Activated T-helper 17 cell treated with anti-CD3 and anti-CD28 coated beads, Interleukin-2, amount 50 U/mL, for 72 hours (primary cell): ENCODE measurements at places on chromosomes 5 and 9.

DNA sequence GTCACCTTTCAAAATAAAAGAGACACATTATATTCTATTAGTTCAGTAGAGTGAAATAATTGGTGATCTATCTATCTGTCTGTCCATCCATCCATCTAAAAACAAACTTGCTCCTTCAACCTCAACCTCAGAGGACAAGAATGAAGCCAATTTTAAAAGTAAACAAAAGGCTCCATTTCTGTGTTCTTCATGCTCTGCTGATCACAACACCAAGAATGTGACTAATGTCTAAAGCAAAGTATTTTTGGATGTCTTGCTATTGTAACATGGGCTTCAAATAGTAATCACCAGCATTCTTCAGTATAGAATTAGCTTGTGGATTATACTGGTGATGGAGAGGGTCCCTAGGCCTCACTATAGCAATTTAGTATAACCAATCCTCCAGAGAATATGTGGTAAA, 1304.4 kb downstream of the MAT2B start:
- H3K36me3 ChIP-seq, result no peaks in the 10 kb centered on the region
- no peak for ATAC-seq
- no peaks in the 10 kb centered on the region for H3K4me1 ChIP-seq
- no peak overlapping the region for H3K27ac ChIP-seq
- H3K27me3 ChIP-seq, result no peaks in the 10 kb centered on the region

GRCh38 chr9:89845862-89846261, 241.1 kb downstream of the GADD45G start:
- no peaks in the 10 kb centered on the region for H3K4me1 ChIP-seq
- H3K4me3 ChIP-seq, result no peak overlapping the region
- no peak overlapping the region for H3K27ac ChIP-seq
- no peak for ATAC-seq
- H3K27me3 ChIP-seq, result peaks cover under 1% of the 10 kb centered on the region
- no peaks in the 10 kb centered on the region for H3K36me3 ChIP-seq

- ATAC-seq, result no peak
- H3K27me3 ChIP-seq, result peaks cover 21% of the 10 kb centered on the region
- no peak overlapping the region for H3K4me3 ChIP-seq
- H3K4me1 ChIP-seq, result no peaks in the 10 kb centered on the region
- no peaks in the 10 kb centered on the region for H3K36me3 ChIP-seq
- H3K27ac ChIP-seq, result no peak overlapping the region
These were observed 308.5 kb upstream of the KCNN2 start for GRCh38 chr5:114053372-114053771.

DNA sequence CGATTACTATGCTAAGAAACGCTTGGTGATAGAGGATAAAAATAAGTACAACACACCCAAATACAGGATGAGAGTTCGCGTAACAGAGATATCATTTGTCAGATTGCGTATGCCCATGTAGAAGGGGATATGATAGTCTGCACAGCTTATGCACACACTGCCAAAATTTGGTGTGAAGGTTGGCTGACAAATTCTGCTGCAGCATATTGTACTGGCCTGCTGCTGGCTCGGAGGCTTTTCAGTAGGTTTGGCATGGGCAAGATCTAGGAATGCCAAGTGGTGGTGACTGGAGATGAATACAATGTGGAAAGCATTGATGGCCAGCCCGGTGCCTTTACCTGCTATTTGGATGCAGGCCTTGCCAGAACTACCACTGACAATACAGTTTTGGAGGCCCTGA, 208.4 kb downstream of the PDZD2 start:
- H3K4me3 ChIP-seq, result no peak overlapping the region
- H3K36me3 ChIP-seq, result no peaks in the 10 kb centered on the region
- ATAC-seq, result no peak
- no peak overlapping the region for H3K27ac ChIP-seq
- H3K27me3 ChIP-seq, result peaks cover 11% of the 10 kb centered on the region

- no peak overlapping the region for H3K4me3 ChIP-seq
- no peaks in the 10 kb centered on the region for H3K27me3 ChIP-seq
- H3K27ac ChIP-seq, result no peak overlapping the region
- H3K36me3 ChIP-seq, result no peaks in the 10 kb centered on the region
- H3K4me1 ChIP-seq, result no peaks in the 10 kb centered on the region
These were observed 239.1 kb upstream of the NUDT12 start for GRCh38 chr5:103801681-103802080.

DNA sequence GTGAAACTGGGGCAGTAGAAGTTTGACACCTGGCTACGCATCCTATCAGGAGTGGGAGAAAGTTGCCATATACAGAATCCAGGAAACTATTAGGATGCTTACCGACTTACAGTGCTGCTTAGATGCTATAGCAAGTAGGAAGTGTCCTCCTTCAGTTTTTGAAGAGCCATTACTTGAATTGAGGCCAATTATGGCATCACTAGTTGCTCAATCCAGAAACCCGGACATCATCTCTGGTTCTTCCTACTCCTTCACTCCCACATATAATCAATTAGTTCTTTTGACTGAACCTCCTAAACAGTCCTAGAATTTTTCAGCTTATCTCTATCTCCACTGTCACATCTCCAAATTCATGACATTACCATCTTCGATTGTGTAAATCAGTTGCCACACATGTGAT, 41.8 kb upstream of the UGCG start:
- H3K27me3 ChIP-seq, result no peaks in the 10 kb centered on the region
- H3K27ac ChIP-seq, result no peak overlapping the region
- no peak for ATAC-seq
- no peak overlapping the region for H3K4me3 ChIP-seq
- H3K4me1 ChIP-seq, result no peaks in the 10 kb centered on the region

DNA sequence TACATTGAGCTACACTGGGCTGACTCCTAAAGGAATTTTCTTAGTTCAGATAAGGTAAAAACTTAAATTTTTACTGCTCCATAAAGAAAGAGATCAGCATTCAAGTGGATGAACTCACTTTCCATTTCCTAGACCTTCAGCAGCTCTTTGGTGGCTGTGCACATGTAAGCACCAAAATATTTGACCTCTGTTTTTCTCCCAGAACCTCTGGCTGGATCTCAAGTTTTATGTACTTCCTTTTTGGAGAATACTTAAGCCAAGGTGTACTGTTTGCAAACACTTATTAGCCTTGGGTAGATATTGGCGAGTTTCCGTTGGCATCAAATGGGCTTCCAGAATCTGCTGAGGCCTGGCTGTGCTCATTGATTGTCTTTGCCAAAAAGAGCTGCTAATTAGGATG, 10.3 kb downstream of the TNC start:
- no peaks in the 10 kb centered on the region for H3K4me1 ChIP-seq
- H3K36me3 ChIP-seq, result no peaks in the 10 kb centered on the region
- H3K27ac ChIP-seq, result no peak overlapping the region
